ENCODE measurements at places on chromosomes 4 and X. TPM values are rescaled to one million over a fixed set of nuclear protein-coding genes. Genes with fewer than 3 reads are reported as not detected.

- no peak for DNase-seq
These were observed 103.7 kb downstream of the SORCS2 start for GRCh38 chr4:7295911-7296660.

GRCh38 chr4:25367004-25367621, 9.9 kb upstream of the ANAPC4 start:
- no peak for DNase-seq

DNA sequence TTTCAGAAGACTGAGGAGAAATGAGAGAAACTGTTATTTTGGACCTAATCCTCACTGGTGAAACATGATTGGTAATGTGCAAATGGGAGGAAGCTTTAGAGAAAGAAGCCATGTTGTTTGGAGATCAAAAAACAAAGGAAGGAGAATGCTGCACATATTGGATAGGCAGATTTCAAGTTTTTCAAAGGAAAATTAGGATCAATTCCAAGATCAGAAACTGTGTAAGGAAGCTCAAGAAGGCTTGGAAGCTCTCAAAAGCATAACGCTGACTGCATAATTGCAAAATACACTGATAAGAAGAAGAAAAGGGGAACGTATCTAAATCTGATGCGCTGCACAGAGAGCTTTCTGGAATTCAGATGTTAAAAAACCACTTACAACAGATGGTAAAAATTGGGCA, 34.6 kb downstream of the KLHL15 start:
- no peak for DNase-seq

DNA sequence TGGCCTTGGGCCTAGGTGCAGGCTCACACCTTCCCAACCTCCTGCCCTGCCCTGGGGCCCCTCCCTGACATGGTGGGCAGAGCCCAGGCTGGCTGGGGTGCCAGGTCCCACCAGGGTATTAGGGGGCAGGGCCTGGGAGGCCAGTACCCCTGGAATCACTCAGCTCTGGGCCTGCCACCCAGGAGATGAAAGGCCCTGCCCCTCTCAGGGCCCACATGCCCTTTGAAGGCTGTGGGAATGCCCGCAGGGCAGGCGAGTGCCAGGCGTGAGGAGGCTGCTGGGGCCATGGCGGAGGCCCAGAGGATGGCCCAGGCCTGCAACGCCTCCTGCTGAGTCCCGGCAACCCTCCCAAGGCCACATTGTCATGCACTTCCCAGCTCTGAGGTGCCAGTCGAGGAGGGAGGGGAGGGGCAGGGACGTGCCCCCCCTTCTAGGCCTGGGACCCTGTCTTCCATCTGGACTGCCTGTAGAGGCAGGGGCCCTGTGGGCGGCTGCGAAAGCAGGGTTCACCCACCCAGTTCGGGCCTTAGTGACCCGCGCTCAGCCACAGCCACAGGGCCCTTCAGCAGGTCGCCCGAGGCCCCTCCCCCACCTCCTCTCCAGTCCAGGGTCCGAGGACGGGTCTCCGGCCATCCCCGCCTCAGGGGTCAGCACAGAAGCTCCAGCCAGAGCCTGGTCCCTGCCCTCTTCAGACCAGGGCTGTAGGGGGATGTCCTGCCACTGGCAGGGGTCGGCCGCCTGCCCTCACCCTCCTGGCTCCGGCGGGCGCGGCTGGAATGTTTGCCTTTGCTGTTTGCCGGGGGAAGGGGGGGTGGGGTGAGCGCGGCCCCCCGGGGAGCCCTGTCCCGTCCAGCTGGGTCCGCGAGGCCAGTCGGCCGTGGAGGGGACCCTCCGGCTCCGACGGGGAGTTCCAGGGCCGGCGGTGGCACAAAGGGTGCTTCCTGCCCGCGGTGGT, 26.7 kb upstream of the FGFR3 start:
- DNase-seq: no peak

DNA sequence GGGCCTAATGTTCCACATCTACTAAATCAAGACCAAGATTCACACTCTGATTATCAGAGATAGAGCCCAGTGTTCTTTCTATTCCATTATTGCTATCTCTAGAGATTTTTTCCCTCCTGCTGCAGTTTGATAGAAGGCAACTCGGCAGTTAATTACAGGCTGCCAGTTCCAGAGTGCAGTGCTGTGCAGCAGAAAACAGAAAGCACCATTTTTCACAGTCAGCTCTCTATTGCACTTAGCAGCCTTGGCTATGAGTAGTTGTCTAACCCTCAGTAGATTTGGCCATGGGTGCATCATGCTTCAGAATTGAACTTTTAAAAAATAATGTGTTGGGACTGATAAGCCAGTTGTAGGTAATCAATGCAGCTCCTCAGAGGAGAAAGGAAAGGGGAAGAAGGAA, 295.3 kb downstream of the MID1IP1 start:
- DNase-seq: no peak

- no peak for DNase-seq
These were observed 149.4 kb downstream of the PDGFRA start for GRCh38 chr4:54378461-54378860.

GRCh38 chr4:16843831-16844508, 54.5 kb downstream of the LDB2 start:
- DNase-seq: no peak

DNA sequence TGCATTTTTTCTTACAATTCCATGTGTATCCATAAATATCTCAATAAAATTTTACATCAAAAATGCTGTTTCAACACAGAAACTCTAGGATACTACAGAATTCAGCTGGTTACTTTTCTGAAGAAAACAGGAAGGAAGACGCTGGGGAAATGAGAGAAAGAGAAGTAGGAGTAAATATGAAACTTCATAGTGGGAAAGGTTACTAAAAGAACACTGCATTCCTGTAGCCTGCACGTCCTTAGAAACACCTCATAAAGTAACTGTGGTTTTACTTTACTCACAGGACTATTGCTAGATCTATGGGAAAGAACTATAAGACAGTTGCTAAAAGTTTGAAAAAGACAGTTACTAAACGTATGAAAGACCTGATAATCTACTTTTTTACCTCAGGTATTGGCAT, 23.1 kb downstream of the ATP11C start:
- DNase-seq: no peak

GRCh38 chr4:187840814-187841213, 154.8 kb upstream of the ZFP42 start:
- no peak for DNase-seq

GRCh38 chr4:89829470-89830138, 7.4 kb downstream of the SNCA start:
- DNase-seq: no peak

GRCh38 chrX:9899640-9900111, 67.5 kb upstream of the CLDN34 start:
- DNase-seq: no peak

Gene HOPX
- 10.7 TPM for polyA plus RNA-seq
